A673 (cell line): ENCODE measurements at places on chromosomes 4 and X.
A peak's percentile ranks its signal among the peaks of the same experiment; 100 is the strongest.

- DNase-seq, result no peak
Measured at GRCh38 chr4:100882661-100883060, 364.8 kb upstream of the EMCN start.

DNA sequence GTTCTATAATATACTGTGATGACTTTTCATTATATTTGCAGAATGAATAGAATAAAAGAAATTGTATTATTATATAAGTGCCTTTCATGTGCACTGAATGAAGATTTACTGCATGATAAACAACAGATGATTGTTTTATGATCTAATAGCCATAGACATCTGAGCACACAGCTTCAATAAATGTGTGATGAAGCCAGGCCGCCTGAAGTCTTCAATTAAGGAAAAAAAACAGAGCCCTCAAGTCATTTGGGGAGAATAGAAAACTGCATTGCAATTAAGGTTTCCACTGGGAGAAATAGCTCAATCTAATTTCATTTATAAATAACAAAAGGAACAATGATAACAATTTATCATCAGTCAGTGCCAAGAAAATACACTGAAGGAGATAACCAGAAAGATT, 955.2 kb downstream of the FSTL5 start:
- DNase-seq, result no peak

DNA sequence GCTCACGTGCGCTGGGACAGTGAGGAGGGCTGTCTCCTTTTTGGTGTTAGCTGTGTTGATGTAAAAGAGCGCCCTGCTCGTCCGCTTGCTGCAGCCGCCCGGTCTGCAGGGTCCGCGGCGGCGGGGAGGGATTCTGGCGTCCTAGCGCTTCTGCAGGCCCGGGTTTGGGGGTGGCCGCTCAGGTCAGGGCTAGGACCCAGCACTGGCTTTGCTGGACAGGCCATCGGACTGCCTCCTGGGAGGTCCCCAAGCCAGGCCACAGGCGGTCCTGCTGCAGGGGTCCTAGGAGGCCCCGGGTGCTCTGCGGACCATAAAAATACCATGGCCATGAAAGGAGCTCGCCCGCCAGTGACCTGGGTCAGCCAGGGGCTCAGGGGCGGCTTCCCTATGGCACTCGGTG, 308.7 kb downstream of the DCTD start:
- DNase-seq, result no peak

DNA sequence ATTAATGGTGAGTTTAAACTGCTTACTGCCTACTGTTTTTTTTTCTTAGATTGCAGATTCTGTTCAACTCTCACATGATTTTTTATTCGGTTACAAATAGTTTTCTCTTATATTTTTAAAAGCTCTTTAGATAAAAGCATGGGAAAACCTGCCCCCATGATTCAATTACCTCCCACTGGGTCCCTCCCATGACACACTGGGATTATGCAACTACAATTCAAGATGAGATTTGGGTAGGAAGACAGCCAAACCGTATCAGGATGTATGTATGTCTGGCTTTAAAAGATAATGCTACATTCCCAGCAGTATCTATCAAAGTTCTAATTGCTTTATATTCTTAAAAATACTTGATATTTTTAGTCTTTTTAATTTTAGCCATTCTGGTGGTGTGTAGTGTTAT, 131.5 kb downstream of the JADE1 start:
- peak; percentile 22 for DNase-seq

DNA sequence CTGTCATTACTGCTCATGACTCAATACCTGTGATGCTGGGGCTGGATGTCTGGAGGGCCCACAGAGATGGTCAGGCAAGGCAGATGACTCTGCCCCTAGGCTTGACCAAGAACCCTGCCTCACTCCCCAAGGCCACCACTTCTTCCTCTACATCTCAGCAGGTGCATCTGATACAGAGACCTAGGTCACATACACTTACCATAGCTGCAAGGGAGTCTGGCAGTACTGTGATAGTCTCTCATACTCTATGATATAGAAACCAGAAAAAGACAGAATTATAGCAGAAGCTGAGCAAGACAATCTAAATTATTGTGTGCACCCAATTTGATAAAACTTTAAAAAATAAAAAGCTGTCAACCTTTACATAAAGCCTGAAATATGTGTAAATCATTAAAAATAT, 477.1 kb upstream of the GALNT7 start:
- no peak for DNase-seq

DNA sequence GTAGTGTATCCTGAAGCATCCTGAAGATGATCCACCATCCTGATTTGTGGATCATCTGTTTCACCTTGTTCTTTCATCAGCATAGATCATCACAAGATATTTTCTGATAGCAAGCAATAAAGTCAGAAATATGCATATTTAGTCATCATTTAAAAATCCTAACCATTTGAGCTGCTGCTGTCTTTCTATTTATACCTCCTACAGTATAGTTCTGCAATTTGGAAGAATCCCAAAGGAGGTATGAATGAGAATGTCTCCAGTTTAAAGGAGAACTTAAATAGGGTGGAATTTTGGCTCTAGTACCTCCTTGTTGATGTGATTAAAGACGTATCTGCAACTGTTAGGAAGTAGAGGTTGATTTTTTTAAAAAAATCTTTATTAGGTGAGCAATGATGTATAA, 7.6 kb downstream of the SLC25A14 start:
- no peak for DNase-seq

- DNase-seq, result peak; percentile 4
Measured at GRCh38 chr4:111323496-111323895, 700.6 kb upstream of the PITX2 start.

DNA sequence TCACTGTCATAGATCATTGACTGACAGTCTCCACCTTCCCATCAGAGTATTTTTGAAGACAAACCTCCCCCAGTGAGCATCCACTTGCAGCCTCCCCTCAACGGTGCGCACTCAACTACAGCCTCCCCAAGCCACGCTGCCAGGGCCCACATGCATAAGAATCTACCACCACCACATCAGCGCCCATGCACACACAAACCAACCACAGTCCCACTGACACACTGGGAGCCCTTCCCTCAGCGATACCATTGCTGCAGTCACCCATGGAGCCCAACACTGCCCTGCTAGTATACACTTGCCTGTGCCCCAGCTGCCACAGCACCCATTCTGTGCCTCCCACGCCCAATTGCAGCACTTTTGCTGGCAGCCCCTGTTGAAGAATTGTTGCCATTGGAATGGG, 132.9 kb downstream of the CHM start:
- no peak for DNase-seq

DNA sequence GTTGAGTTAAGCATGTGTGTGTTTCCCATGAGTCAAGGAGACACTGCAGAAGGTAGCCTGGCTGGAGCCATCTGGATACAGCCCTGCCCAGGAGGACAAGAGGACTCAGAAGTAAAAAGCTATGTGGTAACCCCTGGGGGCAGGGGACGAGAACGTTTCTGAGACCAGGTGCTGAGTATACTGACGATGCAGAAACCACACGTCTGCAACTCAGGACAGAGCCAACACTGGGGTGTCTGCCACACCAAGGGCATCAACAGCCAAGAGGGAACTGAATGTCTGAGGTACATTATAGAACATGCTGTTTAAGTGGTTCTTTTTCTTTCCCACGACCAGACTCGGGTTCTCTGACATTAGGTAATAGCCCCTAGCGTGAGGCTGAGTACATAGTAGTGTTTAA, 94.1 kb upstream of the GPR34 start:
- no peak for DNase-seq

GRCh38 chrX:26286836-26287235, 70.9 kb downstream of the MAGEB5 start:
- DNase-seq, result no peak

DNA sequence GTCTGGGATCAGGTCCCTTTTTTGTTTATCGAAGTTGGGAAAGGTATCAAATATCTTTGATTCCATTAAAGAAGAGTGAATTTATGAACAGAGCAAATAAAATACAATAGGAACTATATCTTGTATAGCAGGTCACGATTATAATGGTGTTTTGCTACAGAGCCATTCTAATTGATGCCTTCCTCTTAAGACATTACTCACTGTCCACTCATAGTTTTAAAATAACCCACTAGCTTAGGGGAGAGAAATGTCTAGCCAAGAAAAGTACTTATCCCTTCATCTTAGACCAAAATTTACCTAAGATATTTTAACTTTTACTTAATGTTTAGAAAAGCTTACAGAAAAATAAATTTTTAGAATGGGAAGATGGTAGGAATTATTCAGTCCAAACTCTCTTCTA, 112.0 kb upstream of the PABPC4L start:
- DNase-seq, result no peak

- DNase-seq, result no peak
Measured at GRCh38 chr4:175772170-175772705, 39.8 kb downstream of the GPM6A start.

DNA sequence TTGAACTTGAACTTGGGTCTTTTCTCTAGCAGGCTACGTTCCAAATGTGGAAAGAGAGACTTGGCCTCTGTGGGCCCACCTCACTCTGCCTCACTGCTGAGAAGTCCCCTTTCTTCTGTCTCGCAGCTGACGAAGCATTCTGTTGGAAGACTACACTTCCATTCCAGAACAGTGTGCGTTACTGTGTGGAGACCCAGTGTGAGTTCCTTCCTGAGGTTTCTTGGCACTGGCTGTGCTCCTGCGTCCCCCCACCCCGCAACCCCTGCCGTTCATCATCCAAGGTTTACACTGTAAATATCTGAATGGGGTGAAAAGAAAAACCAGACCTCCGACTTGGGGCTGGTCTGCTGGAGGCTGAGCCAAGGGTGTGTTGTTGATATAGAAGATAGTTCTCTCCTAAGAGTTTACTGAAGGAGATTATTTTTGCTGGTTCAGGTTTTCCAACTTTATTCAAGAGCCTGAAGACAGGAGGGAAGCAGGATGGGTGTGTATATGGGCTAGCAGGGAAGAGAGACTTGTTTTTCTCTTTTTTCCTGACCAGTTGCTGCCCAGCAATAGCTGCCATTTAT, 34.7 kb downstream of the NHSL2 start:
- DNase-seq, result no peak
